ENCODE measurements at places on chromosomes 16 and 17.

DNA sequence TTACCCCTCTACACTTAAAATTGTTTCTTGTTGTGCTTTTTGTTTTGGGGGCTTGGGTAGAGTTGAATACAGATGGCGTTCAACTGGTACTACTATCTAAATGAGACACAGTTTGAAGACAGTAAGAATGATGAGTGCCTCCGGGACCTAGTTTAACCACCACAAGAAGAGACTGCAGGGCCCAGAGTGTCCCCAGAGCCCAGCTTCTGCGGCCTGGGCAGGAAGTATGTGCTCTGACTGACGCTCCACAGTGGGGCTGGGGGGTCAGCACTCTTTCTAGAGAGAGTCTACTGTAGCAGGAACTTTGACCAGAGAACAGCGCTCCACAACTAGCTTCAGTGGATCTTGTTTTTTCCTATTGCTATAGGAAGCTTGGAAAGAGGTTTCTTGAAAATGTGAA is 174.0 kb downstream of the VPS53 start:
- DNase-seq, result no peak

- no peak for DNase-seq
Measured at GRCh38 chr17:41315204-41315794, at the start of gene KRTAP17-1. TSS of gene KRTAP17-1 (minus strand) at chr17:41315710. CDS start at chr17:41315650, 60 bp downstream.

DNA sequence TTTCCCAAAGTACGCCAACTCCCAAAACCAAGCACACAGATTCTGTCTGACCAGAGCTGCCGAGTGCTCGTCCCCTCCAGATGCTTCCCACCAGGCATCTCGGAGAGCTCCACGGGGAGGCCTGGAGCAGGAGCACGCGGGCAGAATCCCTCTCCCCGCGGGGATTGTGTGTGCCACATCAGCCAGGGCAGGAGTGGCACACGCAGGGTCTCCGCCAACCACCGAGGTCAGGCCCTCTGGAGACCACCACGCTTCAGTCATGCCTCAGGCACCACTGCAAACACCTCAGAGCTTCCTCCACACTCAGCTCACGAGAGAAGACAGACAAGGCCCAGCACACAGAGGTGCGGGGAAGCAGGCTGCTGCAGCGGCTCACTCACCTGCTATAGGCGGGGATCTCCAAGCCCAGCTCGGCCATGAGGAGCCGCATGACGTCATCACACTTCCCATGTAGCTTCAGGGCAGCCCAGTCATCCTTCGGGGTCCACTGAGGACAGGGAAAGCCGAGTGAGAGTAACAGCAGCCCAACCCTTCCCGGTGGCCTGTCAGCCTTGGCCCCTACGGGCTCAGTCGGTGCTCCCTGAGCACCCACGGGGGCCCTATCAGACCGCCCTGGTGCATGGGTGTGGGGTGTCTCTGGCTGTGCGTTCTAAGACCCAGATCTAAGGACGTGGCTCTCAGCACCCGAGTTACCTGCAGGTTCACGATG is 2.3 kb upstream of the PCYT2 start:
- no peak for DNase-seq

DNA sequence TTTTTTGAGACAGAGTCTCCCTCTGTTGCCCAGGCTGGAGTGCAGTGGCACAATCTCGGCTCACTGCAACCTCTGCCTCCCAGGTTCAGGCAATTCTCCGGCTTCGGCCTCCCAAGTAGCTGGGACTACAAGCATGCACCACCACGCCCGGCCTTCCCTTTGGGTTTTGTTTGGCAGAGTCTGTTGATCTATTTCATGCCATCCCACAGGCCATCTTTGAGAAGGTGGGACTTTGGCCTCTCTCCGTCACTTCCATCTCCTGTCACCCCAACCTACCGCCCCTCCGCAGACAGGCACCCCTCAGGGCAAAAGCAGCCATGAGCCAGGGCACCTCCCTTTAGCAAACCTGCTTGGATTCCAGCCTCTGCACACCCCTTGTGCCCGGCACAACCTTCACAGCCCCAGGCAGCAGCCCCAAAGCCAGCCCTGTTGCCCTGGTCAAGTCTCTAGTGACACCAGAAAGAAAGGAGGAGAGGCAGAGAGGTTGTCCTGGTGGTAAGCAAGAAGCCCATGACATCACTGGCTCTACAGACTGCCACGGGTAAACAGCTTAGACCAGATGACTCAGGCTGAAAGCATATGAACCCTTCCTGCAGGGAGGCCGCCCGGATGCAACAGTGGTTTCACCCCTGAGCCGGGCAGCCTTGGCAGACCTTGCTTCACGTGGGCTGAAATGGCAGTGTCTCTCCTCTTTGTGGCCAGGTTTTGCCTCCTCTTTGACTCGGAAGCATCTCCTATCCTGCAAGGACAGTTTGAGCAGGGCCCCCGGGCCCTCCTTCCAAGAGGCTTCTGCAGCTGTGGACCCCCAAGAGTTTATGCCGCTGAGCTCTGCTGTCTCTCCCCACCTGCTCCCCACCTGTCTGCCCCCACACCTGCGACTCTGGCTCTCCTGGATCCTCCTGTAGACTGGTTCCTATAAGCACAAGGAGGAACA is 8.1 kb upstream of the TIMP2 start:
- DNase-seq, result peak; percentile 28

DNA sequence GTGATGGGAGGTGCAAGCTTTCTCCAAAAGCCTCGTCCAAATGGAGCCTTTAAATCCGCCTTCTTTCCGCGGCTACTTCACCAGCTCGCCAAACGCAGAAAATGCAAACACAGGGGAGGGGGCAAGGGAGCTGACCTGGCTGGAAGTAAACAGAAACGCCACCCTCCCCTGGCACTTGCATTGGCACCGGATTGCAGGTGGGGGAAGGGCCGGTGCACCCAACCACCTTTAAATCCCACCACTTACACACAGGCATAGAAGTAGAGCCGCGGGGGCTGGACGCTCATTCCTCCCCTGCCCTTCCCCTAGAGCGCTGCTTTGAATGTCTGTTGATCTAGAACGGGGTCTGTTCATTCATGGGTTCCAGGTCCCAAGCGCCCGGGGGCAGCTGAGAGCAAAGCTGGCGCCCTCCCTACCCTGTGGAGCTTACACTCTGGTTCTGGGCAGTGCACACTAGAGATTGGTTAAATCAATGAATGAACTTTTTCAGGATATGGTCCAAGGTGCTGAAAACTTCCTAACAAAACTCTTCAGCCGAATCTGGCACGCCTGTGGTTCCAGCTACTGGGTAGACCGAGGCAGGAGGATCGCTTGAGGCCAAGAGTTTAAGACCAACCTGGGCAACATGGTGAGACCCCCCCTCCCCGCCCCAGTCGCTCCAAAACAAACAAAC is 920 bp upstream of the ZCCHC14 start:
- DNase-seq, result no peak

DNA sequence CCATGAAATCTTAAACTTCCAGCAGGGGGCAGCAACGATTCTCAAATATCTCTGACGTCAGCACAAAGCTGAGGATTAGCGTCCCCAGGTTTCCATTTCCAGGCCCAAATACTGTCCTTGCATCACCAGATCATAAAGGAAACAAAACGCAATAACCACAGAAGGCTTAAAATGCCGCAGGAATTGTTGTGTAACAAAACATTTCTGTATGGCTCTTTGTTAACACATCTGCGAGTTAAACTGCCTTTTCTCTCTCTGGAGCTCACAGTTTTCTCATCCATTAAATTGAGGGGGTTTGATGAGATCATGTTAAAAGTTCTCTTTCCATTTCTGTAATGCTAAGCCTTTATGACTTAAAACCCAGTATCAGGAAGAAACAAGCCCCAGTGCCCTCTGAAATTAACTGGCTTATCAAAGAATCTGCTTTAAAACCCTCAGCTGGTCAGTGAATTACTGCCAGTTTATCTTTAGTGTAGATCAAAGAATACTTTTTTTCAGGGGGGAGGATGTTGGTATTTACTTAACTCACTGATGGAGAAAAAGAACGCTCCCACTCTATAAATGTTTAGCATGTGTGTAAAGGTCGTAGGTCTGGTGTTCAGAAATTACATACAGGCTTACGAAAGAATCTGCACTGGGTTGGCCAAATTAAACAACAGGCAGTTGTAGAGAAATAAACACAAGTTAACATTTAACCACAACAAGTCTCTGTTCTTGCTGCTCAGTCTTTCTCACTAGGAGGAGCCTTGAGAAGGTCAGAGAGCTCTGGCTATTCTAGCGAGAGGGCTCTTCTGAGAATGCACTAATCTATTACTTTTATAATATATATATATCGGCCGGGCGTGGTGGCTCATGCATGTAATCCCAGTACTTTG is 10.6 kb upstream of the TERF2 start:
- DNase-seq, result peak; percentile 56

DNA sequence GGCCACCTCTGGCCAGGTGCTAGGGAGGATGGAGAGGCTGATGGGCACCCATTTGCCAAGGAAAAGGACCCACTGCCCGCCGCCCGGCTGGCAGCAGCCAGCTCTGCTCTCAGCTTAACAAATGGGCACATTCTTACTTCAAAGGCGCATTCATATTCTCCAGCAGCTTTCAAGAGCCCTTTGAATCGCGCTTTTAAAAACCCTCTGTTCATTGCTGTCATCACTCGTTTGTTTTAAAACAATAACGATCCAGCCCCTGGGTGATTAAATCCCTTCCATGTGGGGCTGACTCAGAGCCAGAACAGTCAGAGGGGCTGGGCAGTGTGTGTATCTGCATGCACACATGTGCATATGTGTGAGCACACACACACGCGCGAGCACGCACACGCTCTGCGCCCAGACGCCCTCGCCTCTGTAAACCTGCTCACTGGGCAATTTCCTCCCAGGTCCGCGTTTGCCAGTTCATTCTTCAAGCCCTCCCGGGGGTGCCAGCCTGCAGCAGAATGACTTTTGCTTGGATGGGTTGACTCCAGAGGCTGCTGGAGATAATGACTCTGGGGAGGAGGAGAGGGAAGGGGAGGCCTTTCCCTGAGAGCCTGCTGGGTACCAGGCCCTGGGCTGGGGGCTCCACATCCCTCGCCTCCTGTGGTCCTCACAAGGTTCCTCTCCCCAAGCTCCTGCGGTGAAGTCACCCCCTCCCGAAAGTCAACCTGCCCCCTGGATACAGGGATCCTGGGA is 133.1 kb downstream of the SDK2 start:
- DNase-seq, result no peak

GRCh38 chr17:74515941-74516340 is 15.3 kb downstream of the CD300LB start:
- DNase-seq, result no peak

DNA sequence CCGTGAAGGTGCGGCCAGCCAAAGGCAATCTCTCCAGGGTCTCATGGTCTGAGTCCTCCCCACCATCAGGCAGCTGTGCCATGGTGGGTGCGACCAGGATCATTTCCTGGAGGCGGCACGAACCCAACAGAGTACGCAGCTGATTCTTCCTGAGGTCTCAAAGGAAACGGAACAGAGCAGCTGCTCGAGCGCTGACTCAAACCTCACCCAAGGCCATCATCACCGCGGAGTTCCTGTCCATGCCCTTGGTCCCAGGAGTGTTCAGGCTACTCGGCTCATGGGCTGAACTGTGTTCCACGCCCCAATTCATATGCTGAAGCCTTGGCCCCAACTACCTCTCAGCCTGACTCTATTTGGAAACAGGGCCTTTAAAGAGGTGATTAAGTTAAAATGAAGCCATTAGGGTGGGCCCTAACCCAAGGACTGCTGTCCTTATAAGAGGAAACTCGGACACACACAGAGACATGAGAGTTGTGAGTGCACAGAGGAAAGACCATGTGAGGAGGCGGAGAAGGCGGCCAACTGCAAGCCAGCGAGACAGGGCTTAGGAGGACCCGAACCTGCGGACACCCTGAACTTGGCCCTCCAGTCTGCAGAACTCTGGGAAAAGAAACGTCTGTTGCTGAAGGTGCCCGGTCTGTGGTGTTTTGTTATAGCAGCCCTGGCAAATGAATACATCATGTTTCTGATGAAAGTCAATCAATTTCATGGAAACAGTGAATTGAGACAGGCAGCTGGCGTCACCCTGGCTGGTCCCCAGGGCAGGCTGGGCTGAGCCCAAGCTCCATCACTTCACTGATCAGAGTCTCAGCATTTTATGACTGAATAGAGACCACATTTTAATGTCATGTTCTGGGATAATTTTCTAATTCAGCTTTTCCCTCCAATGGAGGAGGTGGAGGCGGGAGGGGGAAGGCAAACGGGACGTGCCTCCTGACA is 13.7 kb downstream of the MXRA7 start:
- DNase-seq, result no peak

GRCh38 chr17:73998653-73999645 is 204.5 kb upstream of the RPL38 start:
- peak; percentile 67 for DNase-seq

GRCh38 chr17:69473841-69474831 is 59.6 kb downstream of the MAP2K6 start:
- DNase-seq, result no peak

All from stimulated activated CD4-positive, alpha-beta T cell treated with anti-CD3 and anti-CD28 coated beads, Interleukin-4, amount 100 ng/mL, for 1 hour (primary cell).